Umbilical cord (tissue), 2 donors: ENCODE measurements at places on chromosomes 13 and 19. TPM values are rescaled to one million over a fixed set of nuclear protein-coding genes. Genes with fewer than 3 reads are reported as not detected.

The ZNF528 gene
- 36.4 TPM for total RNA-seq

The METTL21C gene
- total RNA-seq: 1.9 TPM

The C5AR1 gene
- 2.6 TPM for total RNA-seq

GRCh38 chr13:74751739-74752138, 617.5 kb upstream of the KLF12 start:
- DNase-seq: no peak

- DNase-seq: no peak
Observed at GRCh38 chr13:24269821-24270220, 39.6 kb upstream of the C1QTNF9 start.

DNA sequence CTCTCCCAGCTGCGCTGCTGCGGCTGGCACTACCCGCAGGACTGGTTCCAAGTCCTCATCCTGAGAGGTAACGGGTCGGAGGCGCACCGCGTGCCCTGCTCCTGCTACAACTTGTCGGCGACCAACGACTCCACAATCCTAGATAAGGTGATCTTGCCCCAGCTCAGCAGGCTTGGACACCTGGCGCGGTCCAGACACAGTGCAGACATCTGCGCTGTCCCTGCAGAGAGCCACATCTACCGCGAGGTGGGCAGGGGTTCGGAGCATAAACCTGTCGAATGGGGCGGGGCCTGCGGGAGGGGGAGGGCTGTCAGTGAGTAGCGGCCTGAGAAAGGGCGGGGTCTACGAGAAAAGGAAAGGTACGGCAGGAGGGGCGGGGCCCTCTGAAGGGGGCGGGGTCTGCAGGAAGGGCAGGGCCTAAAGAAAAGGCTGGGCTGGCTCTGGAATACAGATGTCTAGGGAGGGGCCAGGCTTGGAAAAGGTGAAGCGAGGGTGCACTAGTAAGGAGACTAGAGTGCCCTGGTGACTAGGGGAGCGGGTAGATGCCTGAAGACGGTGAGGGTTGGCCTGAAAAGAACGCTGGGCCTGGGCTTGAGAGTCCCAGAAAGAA, 3.6 kb downstream of the CD37 start:
- DNase-seq: peak; percentile 57

DNA sequence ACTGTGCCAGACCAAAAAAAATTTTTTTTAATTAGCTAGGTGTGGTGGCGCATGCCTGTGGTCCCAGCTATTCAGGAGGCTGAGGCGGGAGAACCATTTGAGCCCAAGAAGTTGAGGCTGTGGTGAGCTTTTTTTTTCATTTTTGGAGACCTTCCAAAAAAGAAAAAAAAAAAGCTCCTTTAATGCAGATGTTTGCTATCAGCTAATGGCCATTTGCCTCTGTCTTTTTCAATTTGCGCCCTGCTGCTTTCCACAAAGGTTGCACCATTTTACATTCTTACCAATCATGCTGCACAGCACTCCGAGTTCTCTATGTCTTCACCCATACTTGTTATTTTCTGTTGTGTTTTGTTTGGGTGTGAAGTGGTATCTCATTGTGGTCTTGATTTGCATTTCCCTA, 15.6 kb upstream of the SMARCA4 start:
- DNase-seq: no peak

DNA sequence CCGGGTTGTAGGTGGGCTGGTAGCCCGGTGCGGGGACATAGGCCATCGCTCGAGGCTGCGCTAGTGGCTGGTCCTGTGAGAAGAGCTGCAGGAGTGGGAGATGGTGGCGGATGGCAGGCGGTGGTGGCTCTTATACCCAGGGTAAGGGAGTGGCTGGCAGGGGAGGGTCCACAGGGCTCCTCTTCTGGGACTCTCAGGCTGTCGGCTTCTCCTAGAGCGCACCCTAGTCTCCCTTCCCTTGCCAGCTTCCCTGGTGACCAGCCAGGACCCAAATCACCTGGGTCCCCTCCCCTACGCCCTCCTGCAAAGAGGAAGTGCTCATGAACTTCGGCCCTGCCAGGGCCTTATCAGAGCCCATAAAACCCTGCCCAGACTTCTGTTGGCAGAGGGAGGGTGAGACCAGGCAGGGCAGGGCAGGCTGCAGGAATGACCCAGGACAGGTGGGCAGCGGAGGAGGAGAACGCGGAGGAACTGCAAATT, at the start of gene LGALS4:
TSS of gene LGALS4 (minus strand) at position 105 of the 480 bp plus-strand sequence. CDS start at position 46, 59 bp downstream.
- no peak for DNase-seq

- DNase-seq: no peak
Observed at GRCh38 chr19:7494416-7495098, 5.7 kb upstream of the PEX11G start.

- no peak for DNase-seq
Observed at GRCh38 chr19:29587518-29587986, 18.5 kb upstream of the POP4 start.

DNA sequence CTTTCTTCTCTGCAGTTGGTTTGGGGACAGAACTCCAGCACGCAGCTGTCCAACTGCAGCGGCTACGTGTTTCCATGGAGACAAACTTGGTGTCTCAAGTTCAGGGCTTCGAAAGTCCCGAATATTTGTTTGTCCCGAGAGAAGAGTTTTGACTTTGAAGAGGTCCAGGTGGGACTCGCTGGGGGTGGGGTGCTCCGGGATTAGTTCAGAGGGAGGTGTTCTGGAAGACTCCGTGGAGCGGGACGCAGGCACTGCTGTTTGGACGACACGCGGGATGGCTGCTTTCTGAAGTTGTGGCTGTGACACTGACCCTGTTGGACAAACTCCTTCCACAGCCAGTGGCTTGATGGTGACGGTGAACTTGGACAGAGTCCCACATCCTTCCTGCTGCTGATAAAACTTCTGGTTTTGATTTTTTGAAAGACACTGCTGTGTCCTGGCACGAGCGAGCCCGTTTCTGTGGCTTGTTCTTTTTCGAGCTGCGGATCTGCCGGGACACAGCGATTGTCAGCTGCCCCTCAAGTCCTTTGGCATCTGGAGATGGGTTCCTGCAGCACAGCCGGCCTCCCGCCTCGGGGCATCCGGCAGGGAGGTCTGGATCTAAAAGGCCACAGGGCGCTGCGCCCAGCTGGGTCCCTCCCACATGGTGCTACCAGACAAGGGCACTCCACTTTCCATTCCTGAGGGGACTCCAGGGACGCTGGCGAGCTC, 15.9 kb upstream of the RANBP3 start:
- no peak for DNase-seq

- no peak for DNase-seq
Observed at GRCh38 chr19:42271861-42272534, 2.9 kb downstream of the CIC start.
